ENCODE measurements at places on chromosomes 4 and X.

- no peak for DNase-seq
These were observed 9.8 kb downstream of the ZBTB33 start for GRCh38 chrX:120260369-120260768.

GRCh38 chr4:41683326-41683725 lies 65.2 kb downstream of the PHOX2B start:
- no peak for DNase-seq

DNA sequence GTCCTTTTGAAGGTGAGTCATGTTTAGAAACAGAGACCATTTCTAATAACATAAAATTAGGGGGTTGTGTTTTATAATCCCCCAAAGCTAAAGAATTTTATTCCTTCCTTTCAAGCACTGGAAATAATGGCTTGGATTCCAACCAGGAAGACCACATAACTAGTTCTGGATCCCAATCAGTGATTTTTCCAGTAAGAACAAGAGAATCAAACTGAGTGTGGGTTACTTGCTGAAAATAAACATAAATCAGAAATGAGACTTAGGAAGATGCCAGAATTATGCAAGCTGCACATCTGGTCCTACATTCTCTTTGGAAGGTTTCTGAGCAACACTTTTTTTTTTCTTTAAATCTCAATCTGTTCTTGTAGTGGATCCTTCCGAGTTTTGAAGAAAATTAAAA lies 76.3 kb downstream of the SOWAHB start:
- DNase-seq, result no peak

DNA sequence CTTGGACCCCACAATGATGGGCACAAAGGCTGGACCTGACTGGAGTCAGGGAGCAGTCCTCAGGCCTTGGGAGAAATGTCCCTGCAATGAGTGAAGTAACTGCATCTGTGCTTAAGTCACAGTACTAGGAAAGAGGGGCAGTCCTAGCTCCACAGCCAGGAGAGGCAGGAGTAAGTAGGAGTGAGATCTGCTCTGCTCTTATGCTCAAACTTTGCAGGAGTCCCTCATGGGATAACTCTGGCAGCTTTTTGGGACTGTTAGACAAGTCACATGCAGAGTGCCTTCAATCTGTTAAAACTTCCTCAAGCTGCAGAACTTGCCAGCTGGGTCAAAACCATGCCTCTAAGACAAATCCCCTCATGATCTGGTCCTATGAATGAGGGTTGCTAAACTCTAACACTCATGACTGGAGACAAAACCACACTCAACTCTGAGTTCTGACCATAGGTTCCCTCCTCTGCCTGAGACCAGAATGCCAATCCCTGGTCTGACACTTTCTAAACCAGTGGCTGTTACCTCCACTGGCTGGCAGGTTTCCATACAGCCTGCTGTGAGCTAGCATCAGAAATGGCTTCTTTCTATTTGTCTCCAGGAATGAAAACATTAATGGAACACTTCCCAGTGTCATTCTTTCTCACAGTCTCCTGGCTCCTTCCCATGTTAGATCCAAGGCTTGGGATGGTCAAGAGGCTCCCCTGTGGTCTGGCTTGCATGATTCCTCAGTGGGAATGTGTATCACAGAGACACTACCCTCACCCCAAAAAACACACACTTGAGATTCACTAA lies 819.3 kb downstream of the PCDH7 start:
- DNase-seq, result no peak

- no peak for DNase-seq
These were observed 60.2 kb downstream of the KCNIP4 start for GRCh38 chr4:21888195-21888976.

DNA sequence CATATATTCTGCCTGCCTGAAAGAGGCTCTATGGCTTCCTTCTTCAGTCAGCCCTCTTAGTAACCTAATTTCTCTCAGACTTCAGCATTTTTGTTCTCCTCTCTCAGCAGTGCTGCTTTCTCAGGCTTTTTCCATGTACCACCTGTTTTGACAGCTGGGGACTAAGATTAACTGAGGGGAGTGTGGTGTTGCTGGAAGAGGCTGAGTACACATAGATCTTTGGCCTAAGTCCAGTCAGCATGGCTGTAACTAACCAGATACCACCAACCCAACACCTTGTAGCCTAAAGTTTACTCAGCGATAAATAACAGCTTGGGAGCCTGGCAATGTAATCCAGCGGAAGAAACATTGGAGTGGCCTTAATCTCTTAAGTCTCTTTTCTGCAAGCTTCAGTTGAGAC lies 85.5 kb downstream of the RTL3 start:
- DNase-seq, result no peak

Data from stimulated activated CD8-positive, alpha-beta memory T cell treated with anti-CD3 and anti-CD28 coated beads, Interleukin-4, amount 100 ng/mL, for 4 hours (primary cell).